ENCODE measurements at places on chromosomes 5 and 9.

GRCh38 chr9:106758911-106759310 lies 104.1 kb upstream of the ZNF462 start:
- no peak for DNase-seq

- peak; percentile 91 for DNase-seq
These were observed 5.7 kb upstream of the SEC16A start for GRCh38 chr9:136488247-136489214.

- DNase-seq, result no peak
These were observed 25.7 kb upstream of the IL9 start for GRCh38 chr5:135921388-135921787.

- DNase-seq, result no peak
These were observed 178.9 kb downstream of the XRCC4 start for GRCh38 chr5:83256091-83256780.

DNA sequence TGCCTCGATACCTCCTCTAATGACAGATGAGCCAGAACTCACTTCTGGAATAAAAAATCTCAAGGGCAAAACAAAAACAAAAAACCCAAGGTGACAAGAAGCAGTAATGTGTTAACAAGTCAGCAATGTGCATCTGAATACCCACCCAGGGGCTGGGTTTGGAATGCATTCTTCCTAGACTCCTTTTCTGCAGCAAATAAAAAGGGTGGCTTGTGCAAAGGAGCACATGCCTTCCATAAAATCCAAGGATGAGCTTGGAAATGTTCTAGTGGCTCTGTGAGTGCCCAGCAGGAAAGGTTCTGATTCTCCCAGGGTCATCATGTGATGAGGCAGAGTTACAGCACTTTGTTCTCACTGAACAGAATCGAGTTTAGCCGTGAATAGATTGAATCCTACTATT lies 599.9 kb downstream of the RAB3C start:
- DNase-seq, result no peak

DNA sequence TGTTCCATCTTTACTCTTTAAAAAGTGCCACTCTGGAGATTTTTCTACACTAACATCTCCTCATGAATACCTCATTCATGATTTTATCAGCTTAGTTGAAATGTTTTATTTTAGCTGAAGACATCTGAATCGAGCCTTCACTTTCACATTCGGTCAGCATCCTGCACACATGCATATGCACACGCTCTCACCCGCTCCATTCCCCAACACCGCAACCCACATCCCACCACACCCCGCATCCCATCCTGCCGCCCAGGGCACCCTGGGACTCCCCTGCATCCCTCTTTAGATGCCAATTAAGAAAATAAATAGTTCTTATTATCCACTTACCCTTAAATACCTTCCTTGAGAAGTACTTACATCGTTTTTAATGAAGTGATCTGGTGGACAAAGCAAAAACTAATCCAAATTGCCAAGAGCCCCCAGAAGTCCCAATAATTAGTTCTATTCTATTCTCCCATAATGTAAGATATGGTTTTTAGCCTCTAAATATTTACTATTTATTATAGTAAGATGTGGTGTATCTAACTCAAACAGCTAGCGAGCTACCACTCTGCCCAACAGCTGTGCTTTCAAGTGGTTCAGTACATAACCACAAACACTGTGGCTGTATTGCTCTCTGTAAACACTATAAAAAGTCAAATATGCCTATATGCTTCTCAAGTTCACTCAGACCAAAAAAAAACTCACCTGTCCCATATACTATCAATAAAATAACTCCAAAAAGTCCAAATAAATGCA lies 38.2 kb downstream of the GZMK start:
- DNase-seq, result no peak

DNA sequence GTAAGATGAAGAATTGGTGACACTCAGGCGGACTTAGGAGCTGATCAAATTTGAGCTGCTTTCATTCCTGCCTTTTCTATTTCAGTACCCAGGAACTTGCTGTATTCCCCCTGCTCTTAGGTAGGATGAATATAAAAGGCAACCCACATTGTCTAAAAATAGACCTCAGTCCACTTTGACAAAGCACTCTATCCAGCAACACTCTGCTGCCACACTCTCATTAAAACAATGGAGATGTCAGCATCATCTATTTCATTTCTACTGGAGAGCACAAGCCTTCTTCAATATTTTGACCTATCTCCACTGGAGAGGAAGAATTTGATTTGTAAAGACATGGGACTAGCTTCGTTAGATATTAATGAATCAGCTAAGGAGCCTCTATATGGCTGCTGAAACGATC lies 468.4 kb downstream of the PTPRD start:
- DNase-seq, result no peak

GRCh38 chr5:320524-321229 lies 837 bp upstream of the AHRR start:
- no peak for DNase-seq

Data from RPMI8226 (cell line).